ENCODE measurements at places on chromosomes 2 and 18.

- no peak for DNase-seq
These were observed 698.0 kb downstream of the TDRD15 start for GRCh38 chr2:21821672-21822227.

DNA sequence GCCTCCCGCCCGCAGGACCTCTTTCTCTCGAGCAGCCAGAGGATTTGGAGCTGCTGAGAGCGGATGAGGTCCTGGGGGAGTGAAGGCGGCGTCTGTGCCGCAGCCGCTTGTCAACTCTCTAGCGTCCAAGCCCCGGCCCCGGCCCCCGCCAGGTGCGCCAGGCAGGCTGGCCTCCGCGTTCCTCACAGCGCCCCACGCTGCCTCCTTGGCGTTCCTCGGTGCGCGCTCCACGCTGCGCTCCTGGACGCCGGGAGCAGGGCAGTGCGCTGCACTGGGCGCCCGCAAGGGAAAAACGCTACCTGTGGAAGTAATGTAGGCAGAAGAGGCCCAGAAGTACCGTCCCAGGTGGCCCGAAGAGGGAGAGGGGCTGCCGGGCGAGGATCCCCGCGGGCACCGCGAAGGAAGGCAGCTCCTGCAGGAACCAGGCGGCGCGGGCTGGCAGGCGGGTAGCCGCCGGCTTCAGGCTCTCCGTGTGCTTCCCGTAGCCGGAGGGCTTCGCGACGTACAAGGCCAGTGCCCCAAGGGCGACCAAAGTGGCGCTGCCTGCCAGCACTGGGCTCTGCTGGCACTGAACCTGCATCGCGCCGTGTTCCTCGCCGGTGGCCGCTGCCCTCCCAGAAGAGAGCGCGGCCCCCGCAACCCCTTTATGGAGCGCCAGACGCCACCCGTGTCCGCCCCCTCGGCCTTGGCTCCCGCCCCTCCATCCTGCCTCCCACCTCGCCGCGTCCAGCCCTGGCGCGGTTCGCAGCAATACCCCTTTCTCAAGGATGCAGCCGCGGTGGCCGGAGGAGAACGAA is at the start of gene SRD5A2:
SRD5A2 (minus strand) TSS at position 618 of the 797 bp plus-strand sequence; CDS start at position 580, 38 bp downstream.
- no peak for DNase-seq

GRCh38 chr2:33442528-33443079 is 33.8 kb upstream of the RASGRP3 start:
- peak; percentile 73 for DNase-seq

GRCh38 chr2:26738481-26738880 is 25.6 kb upstream of the SLC35F6 start:
- DNase-seq = no peak
